ENCODE measurements at places on chromosomes 13 and 19. TPM values are rescaled to one million over a fixed set of nuclear protein-coding genes. Genes with fewer than 3 reads are reported as not detected.

- H3K27me3 ChIP-seq, result no peaks in the 10 kb centered on the region
- H3K4me3 ChIP-seq, result peak overlapping the region; percentile 12
- DNase-seq, result no peak
Measured at GRCh38 chr19:13036366-13036976, 41.2 kb downstream of the NFIX start.

GRCh38 chr13:112446867-112447266, 70.7 kb downstream of the SPACA7 start:
- H3K27ac ChIP-seq, result no peak overlapping the region
- H3K36me3 ChIP-seq, result no peaks in the 10 kb centered on the region
- no peaks in the 10 kb centered on the region for H3K4me1 ChIP-seq
- H3K4me3 ChIP-seq, result no peak overlapping the region

- H3K4me1 ChIP-seq, result no peaks in the 10 kb centered on the region
- no peaks in the 10 kb centered on the region for H3K27me3 ChIP-seq
- H3K27ac ChIP-seq, result no peak overlapping the region
Measured at GRCh38 chr19:33134571-33135041, 2.7 kb downstream of the WDR88 start.

DNA sequence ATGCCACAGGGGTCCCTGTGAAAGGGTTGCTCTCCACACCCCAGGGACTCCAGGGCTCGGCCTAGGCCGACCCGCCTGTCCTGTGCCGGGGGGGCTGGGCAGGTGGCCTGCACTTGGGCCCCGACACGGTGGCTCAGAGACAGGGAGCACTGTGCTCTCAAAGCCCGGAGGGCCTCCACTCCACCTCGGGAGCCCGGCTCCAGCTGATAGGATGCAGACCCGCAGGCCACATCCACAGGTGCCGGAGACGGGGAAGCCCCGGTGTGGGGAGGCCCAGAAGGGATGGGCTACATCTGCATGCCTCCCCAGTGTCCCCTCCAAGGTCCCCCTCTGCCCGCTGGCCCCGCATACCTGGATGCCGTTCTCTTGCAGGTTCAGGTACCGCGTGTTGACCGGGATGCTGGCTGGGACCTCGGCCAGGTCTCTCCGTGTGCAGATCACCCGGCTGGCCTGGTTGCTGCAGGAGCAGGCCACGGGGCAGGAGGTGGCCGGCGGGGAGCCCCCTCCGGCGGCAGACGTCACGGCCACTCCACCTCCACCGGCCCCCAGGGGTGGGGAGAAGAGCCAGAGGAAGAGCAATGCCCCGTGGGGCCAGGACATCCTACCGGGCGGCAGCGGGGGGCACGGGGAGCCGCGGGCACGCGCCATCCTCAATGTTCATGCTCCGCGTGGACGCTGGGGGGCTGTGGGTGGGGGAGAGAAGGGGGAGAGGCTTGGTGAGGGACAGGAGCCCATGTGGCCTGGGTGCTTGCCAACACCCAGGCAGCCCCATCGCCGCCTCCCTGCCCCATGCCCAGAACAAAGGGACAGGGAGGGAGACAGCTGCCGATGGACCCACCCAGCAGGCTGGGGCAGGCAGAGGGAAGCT, 19.8 kb downstream of the LRRC4B start:
- H3K27ac ChIP-seq, result peak overlapping the region; percentile 47
- no peaks in the 10 kb centered on the region for H3K4me1 ChIP-seq
- H3K36me3 ChIP-seq, result no peaks in the 10 kb centered on the region
- no peak overlapping the region for H3K4me3 ChIP-seq

DNA sequence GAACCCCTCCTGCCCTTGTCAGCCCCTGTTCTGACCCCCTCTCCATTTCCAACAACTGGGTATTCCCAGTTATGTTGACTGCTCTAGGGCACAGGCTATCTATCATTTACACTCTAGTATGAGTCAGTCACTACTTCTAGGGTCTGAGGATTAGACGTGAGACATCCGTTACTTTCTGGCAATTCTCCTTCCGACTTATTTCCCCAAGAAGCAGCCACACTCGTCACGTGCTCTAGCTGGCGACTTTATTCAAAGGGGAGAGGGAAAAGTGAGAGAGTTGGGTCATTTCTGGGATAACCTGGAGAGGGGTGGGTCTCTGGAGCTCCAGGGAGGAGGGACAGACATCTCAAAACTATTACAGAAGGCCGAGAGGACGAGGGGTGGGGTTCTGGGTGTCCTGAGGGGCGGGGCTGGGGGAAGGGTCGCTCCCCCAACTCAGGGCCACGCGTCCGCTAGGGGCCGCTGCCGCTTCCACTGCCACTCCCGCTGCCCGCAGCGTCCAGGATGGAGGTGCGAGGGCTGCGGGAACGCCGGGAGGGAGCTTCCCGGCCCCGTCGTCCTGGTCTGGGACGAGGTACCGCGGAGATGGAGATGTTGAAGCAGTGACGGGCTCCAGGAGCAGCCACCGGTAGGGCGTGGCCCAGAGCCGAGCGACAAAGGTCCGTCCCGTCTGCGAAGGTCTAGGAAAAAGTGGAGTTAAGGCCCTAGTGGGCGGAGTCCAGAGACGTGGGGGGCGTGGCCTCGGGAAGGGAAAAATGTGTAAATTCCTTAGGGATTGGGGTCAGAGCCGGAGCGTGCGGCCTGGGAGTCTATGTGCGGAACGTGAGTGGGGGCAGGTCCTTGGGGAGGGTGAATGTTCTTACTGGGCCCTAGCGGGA, 8.9 kb downstream of the RTBDN start:
- H3K4me1 ChIP-seq, result no peaks in the 10 kb centered on the region
- DNase-seq, result no peak
- no peak overlapping the region for H3K27ac ChIP-seq
- peaks cover 8% of the 10 kb centered on the region for H3K27me3 ChIP-seq
- H3K4me3 ChIP-seq, result no peak overlapping the region

- H3K4me3 ChIP-seq, result no peak overlapping the region
- H3K27me3 ChIP-seq, result no peaks in the 10 kb centered on the region
- no peaks in the 10 kb centered on the region for H3K4me1 ChIP-seq
Measured at GRCh38 chr19:29491491-29491890, 34.3 kb upstream of the VSTM2B start.

GRCh38 chr13:101709952-101710351, 257.5 kb downstream of the ITGBL1 start:
- DNase-seq, result no peak
- no peak overlapping the region for H3K4me3 ChIP-seq
- no peak overlapping the region for H3K27ac ChIP-seq
- H3K36me3 ChIP-seq, result peaks cover 22% of the 10 kb centered on the region

DNA sequence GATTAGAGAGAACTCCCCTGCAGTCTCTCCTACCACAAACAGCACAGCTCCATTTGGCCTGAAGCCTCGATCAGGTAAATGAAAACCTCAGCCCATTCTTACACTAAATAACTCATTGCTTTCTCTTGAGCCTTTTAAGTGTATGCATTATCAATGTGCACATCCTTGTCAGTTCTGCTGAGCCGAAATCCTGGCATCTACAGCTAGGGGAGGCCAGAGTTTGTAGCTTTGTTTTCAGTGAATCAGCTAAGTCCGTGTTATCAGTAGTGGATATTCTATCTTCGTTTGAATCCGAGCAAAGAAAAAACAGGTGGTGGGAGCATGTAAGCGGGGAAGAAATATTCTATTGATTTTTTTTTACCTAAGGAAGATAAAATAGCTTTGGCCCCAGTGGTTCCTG, 84.4 kb downstream of the ESD start:
- H3K27ac ChIP-seq, result no peak overlapping the region
- peaks cover 21% of the 10 kb centered on the region for H3K4me1 ChIP-seq
- H3K27me3 ChIP-seq, result no peaks in the 10 kb centered on the region
- DNase-seq, result no peak
- no peak overlapping the region for H3K4me3 ChIP-seq

DNA sequence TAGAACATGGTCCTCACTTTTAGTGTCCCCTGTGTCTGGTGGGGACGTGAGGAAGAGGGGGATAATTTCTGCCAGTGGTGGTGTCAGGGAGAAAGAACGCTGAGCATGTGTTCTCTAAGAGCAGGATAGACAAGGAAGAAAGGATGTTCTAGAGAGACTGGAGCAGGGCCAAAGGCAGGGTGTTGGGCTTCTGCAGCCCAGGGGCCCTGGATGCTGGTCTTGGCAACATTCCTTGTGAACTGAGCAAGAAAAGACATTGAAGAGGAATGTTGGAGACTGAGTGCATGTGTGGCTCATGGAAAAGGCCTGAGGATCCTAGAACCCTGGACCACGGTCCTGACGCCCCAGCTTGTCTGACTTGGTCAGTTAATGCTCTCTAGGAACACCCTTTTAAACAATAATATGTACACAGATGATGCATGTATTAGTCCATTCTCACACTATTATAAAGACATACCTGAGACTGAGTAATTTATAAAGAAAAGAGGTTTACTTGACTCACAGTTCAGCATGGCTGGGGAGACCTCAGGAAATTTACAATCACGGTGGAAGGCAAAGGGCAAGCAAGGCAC, 33.6 kb upstream of the SLC10A2 start:
- no peaks in the 10 kb centered on the region for H3K27me3 ChIP-seq
- no peaks in the 10 kb centered on the region for H3K4me1 ChIP-seq
- no peaks in the 10 kb centered on the region for H3K36me3 ChIP-seq

GRCh38 chr19:41977916-41978315, 16.1 kb downstream of the ATP1A3 start:
- DNase-seq, result no peak
- no peaks in the 10 kb centered on the region for H3K27me3 ChIP-seq
- no peaks in the 10 kb centered on the region for H3K36me3 ChIP-seq

DNA sequence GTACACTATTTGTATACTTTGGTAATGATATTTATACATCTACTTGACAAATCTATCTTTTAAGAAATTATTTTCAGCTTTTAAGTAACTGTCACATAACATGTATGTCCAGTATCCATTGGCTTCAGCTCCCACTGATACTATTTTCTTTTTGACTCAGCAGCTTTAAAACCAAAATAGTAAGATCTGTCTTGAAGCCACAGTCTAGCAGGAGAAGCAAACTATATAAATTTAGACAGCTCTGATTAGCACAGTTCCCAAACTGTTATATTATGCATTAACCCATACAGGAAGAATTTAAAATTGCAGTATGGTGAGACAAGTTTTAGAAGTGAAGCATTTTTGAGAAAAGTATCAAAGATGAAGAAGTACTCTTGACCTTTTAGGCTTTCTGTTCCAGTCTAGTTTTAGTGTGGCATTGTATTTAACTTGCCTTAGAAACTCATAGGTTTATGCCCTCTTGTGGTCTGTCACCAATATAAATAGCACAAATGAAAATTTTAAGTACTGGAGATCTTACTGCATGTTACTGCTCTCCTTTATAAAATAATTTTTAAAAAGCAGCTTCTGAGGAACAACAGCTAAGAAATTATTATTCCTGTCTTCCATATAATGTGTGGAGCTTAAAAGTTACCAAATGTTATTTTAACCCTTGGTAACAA, 24.7 kb downstream of the URI1 start:
- peaks cover 41% of the 10 kb centered on the region for H3K4me1 ChIP-seq
- H3K36me3 ChIP-seq, result no peaks in the 10 kb centered on the region

DNA sequence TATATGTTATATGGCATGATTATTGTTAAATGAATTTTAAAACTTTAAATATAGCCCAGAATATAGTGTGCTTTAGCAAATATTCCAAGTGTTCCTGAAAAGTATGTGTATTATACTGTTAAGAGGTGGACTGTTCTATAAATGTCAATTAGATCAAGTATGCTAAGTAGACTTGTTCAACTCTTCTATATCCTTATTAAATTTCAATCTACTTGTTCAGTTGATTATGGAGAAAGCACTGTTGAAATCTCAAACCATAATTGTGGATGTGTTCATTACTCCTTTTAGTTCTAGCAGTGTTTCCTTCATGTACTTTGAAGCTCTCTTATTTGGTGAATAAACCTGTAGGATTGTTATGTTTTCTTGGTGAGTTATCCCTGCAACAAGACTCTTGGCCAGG, 52.5 kb downstream of the SPACA7 start:
- no peaks in the 10 kb centered on the region for H3K4me1 ChIP-seq
- H3K4me3 ChIP-seq, result no peak overlapping the region
- DNase-seq, result no peak
- H3K27ac ChIP-seq, result no peak overlapping the region
- no peaks in the 10 kb centered on the region for H3K36me3 ChIP-seq

GRCh38 chr19:42411581-42412178, 15.5 kb downstream of the LIPE start:
- H3K4me3 ChIP-seq, result no peak overlapping the region
- no peak overlapping the region for H3K27ac ChIP-seq
- H3K27me3 ChIP-seq, result no peaks in the 10 kb centered on the region
- DNase-seq, result no peak

DNA sequence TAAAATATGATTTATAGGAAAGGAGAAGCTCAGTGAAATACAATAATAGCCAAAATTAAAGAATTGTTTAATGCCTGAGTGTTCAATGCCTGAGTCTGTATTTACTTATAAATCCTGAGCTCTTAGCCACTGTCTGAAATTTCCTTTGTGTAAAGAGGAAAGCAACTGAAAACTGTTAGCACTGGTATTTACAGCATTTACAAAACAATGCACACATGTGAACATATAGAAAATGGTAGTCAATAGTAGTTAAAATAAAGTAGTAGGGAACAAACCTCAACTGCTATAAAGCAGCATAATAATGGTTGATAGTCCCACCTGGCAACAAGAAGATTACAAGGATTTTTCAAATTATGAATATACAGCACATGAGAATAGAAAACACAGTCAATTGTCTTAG, 1137.1 kb upstream of the ATXN8OS start:
- H3K4me3 ChIP-seq, result no peak overlapping the region
- no peaks in the 10 kb centered on the region for H3K4me1 ChIP-seq
- H3K27ac ChIP-seq, result no peak overlapping the region

- H3K27me3 ChIP-seq, result no peaks in the 10 kb centered on the region
- no peak for DNase-seq
- H3K4me1 ChIP-seq, result peaks cover 13% of the 10 kb centered on the region
- H3K36me3 ChIP-seq, result no peaks in the 10 kb centered on the region
Measured at GRCh38 chr13:29564818-29565217, 30.7 kb downstream of the SLC7A1 start.

DNA sequence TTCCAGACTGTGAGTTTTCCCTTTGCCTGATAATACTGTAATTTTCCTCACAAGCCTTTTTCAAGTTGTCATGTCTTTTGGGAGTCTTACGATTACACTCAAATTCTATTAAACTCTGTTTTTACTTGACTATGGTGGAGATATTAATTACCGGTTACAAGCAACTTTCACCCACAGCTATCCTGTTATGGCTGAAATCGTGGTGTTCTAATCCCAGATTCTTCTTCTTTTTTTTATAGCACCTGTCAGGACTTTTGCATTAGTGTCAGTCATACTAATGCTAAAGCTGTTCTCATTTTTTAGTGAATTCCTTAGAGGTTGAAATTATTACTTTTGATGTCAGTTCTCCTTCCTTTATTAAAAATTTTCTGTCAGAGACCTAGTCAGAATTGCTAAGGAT, 187.8 kb upstream of the CSNK1A1L start:
- no peak overlapping the region for H3K27ac ChIP-seq
- no peaks in the 10 kb centered on the region for H3K27me3 ChIP-seq
- H3K4me1 ChIP-seq, result no peaks in the 10 kb centered on the region

MATK gene
- 5.4 TPM for total RNA-seq

RAX2 gene
- not detected for total RNA-seq

CCDC159 gene
- 21.8 TPM for total RNA-seq

ELANE gene
- total RNA-seq, result 0.41 TPM

ZSWIM9 gene
- 9.3 TPM for total RNA-seq

APOC4 gene
- total RNA-seq, result not detected

GNG7 gene
- total RNA-seq, result 3.2 TPM

LENG8 gene
- total RNA-seq, result 282 TPM

COG3 gene
- total RNA-seq, result 20.3 TPM

MRPS31 gene
- total RNA-seq, result 11.4 TPM

IL11 gene
- total RNA-seq, result 0.92 TPM
